ENCODE measurements at places on chromosomes 13 and 19. TPM values are rescaled to one million over a fixed set of nuclear protein-coding genes. Genes with fewer than 3 reads are reported as not detected.

The MED26 gene
- 5.5 TPM for total RNA-seq

The ADM5 gene
- total RNA-seq, result 5.3 TPM

The PEG3 gene
- total RNA-seq, result not detected

The DLL3 gene
- total RNA-seq, result 10.1 TPM

The PIK3R2 gene
- total RNA-seq, result 9.3 TPM

The OR7D2 gene
- total RNA-seq, result not detected

Measured in A549 treated with Mapracorat at 1 μM for 4 hours (cell line).